ENCODE measurements at places on chromosomes 6 and 20.
A peak's percentile ranks its signal among the peaks of the same experiment; 100 is the strongest.

DNA sequence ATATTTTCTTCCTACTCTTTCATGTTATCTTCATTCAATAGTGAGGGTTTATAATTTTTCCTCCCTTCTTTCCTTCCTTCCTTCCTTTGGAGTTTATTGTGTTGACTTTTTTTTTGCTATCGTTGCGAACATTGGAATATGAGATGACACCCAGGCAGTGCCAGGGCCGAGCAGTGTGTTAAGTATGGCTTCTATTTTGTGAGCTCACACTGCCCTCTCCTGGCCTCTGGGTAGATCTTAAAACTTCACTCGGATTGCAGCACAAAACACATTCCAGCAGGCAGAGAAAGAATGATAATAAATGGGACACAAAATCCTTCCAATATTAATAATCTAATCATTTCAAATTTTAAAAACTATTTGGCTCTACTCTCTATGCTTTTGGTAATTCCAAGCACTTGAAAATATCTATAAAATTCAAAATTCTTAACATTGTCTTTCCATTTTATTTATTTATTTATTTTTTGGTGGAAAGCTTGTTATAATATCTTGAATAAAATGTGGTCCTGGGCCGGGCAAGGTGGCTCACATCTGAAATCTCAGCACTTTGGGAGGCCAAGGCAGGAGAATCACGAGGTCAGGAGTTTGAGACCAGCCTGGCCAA is 147.4 kb upstream of the OLIG3 start:
- peak; percentile 59 for DNase-seq

DNA sequence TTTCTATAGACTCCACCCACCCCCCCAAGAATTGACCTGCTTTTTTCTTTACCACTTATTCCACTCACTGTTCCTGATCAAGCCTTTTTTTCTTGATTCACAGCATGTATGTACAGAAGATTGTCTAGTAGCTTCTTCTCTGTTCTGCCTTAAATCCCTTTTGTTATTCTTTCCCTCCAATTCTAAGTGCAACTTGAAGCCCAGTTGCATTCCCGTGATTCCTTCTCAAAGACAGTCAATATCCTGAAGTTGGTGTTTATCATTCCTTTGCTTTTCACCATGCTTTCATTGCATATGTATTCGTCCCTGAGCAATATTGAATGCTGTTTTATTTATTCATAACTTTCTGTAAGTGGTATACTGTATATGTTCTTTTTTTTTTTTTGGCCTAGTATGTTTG is 21.0 kb downstream of the XRN2 start:
- no peak for DNase-seq

DNA sequence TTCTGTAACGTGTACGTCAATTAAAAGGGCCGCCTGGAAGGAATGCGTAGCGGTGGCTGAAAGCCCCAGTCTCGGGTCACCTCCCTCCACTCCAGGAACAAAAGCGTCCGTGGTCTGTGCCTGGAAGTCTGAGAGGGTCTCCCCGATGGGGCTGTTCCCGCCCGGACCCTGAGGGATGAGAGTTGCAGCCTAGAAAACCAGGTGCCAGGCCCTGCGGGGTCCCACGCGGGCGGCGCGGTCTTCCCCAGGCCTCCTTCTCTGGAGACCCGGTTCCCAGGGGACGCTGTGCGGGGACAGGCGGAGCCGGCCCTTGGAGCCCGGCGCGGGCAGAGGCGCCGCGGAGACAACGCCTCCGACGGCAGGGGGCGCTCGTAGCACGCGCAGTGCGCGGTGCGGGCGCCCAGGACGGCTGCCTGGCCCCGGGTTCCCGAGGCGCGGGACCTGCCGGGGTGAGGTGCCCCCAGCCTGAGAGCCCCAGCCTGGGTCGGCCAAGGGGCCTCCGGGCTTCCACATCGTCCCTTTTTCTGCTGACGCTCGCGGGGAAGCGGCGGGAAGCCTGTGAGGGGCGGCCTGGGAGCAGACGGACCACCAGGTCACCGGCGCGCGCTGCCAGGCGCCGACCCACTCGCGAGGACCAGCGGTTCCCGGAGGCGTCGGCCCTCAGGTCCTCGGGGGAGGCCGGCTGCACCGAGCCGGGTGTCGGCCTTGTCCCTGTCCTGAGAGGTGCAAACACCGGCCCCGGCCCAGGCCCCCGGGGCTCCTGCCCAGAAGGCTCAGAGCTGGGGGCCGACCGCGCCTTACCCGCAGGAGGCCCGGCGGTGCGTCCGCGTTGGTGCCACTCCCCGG is 5.3 kb upstream of the FOXC1 start:
- peak; percentile 64 for DNase-seq

DNA sequence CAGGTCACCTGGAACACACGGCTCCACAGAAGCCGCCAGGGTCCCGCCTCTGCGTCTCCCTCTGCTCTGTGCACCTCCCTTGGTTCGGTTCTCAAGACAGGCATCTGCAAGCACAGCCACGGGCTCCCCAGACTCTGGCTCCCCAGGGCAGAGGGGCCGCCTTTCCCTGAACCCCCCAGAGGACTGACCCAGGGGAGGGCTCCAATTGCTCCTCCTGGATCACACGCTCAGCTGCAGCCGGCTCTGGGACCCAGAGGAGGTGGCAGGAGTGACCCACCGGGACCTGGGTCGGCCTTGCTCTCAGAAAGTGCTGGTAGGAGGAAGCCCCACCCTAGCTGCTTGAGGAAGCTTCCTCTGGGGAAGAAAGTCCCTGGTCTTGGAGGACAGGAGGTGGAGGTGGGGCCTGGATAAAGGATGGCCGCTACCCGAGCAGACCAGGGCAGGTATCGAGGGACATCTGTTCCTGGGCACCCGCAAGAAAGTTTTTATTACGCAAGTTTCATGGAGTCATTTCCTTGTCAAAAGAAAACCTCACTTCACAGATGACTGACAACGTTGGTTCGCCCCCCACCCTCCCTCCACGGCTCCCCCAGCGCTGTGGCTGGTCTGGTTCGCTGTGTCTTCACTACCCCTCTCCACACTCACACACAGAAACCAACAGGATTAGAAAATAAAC is 103.9 kb upstream of the AFDN start:
- no peak for DNase-seq

- DNase-seq = no peak
These were observed 9.1 kb downstream of the PAX1 start for GRCh38 chr20:21714297-21715192.

Measured in activated CD4-positive, alpha-beta T cell treated with anti-CD3 and anti-CD28 coated beads, Interleukin-2, amount 50 U/mL, for 1 hour (primary cell).